ENCODE measurements at places on chromosomes 4 and X.

- no peak for DNase-seq
Measured at GRCh38 chr4:175166020-175166419, 247.9 kb downstream of the ADAM29 start.

GRCh38 chr4:130249002-130249401, 1153.0 kb downstream of the C4orf33 start:
- DNase-seq = no peak

DNA sequence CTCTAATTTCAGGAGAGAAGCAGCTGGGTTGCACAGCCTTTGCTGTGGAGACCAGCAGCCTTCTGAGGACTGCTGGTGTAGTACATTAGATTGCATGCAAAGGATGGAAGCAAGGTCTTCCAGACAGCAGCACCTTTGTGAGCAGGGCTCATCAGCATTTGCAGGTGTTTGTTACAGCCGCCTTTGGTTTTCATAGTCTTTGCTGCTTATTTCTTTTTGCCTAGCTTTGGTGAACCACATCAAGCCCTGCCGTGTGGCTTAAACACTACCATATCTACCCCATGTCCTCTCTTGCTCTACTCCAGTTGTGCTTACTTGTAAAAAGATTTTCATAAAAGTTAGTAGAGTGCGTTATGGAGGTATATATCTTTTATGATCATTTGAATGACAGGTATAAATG, 57.5 kb downstream of the MTM1 start:
- no peak for DNase-seq

GRCh38 chr4:90198086-90198847, 71.1 kb downstream of the CCSER1 start:
- DNase-seq = no peak

DNA sequence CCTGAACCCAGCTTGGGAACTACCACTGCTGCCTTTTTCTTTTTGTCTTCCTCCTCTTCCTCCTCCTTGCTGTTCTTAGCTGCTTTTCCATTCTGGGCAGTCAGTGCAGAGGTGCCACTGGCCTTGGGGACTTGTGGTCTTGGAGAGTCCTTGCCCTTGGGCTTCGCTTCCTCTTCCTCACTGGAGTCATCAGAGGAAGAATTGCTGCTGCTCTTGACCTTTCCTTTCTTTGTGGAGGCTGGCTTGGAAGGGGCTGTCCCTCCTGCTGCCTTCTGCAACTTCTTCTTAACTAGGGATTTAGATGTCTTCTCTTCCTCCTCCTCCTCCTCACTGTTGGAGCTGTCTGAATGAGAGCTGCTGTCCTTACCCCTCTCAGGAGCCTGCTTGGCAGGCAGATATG, 53.2 kb downstream of the FAM9B start:
- DNase-seq = no peak

DNA sequence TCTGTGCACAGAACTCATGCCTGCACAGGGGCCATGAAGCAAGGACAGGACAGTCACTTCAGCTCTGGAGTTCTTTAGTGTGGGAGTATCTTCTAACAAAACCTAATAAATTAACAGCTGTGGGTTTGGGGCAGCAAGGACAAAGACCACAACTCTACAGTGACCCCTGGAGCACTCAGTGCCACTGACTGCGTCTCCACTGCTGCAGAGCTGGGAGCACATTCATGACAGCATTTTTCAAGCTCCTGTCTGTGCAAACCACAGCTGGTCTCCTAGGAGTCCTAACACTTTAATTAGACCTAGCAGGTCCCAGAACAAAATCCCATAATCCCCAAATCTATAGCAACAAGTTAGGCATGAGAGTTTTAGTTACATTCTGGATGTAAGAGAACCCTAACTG, 76.5 kb downstream of the RTL9 start:
- DNase-seq = no peak

GRCh38 chr4:61553557-61554125, 353.5 kb downstream of the ADGRL3 start:
- DNase-seq = no peak

GRCh38 chr4:34964613-34965012, 1279.7 kb downstream of the ARAP2 start:
- no peak for DNase-seq

DNA sequence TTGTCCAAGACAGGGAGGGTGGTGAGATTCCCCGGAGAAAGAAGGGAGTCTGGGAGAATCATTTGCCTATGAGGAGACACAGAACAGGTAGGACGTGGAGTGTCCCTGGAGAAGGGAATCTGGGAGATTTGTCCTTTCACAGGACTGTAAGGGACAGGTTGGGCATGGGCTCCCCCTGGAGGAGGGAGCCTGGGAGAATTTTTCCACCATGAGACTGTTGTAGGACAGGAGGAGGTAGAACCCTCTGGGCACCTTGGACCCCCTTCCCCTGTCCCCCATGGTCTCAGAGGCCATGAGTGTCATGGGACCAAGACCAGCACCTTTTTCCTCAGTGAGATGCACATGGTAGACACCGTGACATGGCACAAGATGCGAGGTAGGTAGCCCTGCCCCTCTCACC, 2.8 kb downstream of the PORCN start:
- DNase-seq = no peak

DNA sequence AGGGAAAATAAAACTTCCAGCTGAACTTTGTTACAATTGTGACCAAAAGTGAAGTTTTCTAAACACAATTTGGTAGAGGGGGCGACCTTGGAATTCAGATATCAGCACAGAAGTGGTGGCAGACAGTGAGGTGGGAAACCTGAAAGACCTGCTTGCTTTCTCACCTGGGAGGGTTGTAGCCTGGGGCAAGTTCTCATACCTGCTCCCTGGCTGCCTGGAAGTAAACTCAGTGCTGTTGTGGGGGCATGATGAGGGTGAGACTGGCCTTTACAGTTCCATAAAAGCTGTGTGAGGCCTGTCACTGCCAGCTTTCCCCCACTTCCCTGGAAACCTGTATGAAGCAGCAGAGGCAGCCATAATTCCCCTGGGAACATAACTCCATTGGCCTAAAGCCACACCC, 1180.2 kb downstream of the FAM133A start:
- DNase-seq = no peak

DNA sequence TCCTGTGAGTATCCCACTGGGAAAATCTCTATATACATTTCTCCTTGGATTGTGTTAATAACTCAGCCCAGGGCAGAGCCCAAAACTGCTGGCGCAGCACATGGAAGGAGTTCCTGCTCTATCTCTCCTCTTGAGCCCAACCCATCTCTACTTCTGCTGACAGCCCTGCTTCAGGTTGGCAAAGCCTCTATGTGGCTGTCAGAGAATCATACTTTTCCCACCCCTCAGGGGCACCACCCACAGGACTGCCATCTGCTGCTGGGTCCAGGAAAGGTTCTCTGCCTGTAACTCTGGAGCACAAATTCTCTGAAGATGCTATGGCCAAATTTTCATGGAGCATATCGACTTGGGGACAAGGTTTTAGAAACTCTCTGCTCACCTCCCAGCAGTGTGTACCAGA, 278.5 kb upstream of the EMCN start:
- DNase-seq = no peak

- DNase-seq = no peak
Measured at GRCh38 chrX:118345045-118345463, 852 bp upstream of the WDR44 start.

DNA sequence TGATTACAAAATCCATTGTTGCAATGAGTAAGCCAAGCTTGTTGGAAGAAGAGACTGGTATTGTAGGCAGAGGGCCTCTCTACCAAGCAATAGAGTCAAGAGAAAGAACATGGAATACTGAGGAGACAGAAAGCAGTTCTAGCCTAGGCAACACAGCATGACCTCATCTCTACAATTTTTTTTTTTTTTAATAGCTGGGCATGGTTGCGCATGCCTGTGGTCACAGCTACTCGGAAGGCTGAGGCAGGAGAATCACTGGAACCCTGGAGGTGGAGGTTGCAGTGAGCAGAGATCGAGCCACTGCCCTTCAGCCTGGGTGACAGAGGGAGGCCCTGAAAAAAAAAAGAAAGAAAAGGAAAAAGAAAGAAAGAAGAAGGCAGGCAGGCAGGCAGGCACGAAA, 11.7 kb upstream of the ZBTB33 start:
- no peak for DNase-seq

DNA sequence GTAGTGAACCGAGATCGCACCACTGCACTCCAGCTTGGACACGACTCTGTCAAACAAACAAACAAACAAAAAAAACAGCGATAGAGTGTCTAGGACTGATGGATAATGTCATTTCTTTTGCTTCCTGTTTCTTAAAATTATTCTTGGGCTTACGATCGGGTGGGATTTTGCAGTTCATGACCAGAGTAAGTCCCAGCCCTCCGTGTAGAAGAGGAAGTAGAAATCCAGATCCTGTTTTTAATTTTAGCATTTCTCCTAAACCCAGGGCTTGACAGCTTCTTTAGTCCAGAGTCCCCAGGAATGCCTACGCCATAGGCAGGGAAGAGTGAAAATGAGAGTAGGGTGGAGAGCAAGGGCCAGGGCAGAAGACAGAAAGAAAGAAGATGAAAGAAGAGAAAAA, 94.3 kb downstream of the HPRT1 start:
- no peak for DNase-seq

DNA sequence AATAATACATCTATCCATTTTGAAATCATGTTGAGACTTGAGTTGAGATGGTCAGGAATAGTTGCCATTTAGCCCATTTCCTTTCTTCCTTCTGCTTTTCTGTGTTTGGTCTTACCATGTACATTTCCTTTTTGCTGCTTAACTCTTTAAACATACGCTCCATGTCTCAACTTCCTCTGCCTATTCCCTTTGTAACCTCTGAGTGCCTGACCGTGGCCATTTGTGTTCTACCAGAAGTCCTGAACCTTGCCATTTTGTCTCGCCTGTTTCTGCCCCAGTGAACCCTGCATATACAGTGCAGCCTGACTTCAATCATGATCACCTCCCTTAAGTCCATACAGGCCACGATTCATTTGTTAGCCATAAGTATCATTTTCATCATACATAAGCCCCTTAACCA, 169.0 kb downstream of the RAPGEF2 start:
- DNase-seq = no peak

DNA sequence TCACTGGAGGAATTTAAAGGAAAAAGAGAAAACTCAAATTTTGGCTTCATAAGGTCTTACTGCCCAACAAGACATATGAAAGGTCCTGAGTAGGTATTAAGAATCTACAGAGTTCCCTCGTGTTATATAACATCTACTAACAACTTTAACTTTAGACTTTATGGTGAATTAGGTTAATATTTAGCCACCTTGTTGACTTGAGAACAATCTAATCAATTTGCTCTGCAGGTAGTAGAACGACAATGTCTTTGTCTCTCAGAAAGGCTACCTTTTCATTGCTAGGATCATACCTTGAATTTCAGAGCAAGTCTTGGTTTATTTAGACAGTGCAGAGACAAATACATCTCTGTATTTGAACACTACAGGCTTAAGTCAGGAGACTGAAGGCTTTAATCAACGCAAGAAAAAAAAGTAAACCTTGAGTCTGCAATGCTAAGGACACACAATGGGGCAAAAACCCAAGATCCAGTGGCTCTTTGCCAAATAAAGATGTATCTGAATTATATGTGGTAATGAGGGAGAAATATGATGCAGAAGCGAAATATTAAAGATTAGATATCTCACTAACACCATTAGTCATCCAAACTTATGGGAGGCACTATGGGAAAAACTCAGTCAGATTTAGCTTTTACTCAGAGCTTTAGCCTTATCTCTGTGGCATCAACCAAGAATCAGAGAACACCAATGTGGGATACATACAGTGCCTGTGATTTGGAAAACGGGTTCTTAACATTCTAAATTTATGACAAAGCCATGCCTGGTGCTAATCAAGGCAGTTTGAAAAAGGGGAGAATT, 93.6 kb upstream of the FTHL17 start:
- no peak for DNase-seq

DNA sequence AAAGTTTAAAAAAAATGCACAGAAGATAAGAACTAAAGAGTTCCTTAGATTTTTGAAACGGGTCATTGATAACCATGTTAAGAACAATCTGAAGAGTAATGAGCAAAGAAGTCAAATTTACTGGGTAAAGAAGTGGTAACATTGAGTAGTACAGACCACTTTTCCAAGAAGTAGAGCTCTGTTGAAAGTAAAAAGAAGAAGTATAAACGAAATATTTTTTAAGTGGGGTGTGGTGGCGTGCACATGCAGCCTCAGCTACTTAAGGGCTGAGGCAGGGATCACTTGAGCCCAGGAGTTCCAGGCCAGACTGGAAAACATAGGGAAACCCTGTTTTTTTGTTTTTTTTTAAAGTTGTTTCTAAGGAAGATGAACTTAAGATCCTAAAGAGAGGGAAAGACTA, 68.5 kb downstream of the UBA6 start:
- DNase-seq = no peak

- DNase-seq = no peak
Measured at GRCh38 chr4:112287258-112287989, 1.7 kb upstream of the TIFA start.

Data from DMS79 (cell line).